ENCODE measurements at places on chromosomes 5 and 9. TPM values are rescaled to one million over a fixed set of nuclear protein-coding genes. Genes with fewer than 3 reads are reported as not detected.

Gene MYORG
- polyA plus RNA-seq = 2.8 TPM

DNA sequence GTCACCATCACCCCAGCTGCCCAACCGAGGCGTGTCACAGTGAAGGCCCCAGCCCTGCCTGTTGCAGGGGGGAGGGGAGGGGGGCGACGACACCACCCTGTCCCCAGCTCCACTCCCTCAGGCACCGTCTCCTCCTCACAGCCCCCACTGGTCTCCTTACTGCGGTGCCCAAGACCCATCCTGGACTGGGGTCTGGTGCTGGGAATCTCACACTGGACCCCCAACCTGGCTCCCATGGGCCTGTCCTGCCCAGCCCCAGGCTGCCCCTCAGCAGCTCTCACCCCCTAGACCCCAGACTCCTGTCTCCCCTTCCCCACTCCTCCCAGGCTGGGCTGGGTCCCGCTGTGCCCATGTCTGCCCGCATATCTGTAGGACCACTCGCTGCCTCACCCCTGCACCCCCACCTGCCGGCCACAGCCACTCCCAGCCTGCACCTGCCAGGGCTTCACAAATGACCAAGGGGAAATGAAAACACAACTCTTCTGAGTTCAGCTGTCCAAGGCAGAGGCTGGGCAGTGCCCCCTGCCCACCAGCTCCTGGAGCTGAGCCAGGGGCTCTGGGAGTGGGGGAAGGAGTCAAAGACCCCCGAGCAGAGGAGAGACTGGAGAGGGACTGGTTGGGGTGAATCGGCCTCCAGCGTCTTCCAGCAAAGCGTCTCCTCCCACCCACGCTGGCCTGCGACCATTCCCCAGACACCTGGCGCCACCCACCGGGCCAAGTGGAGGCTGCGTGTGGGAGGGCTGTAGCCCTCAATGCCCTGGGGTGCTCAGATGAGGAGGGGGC is 32.6 kb upstream of the EGFL7 start:
- no peaks in the 10 kb centered on the region for H3K27me3 ChIP-seq
- H3K27ac ChIP-seq = no peak overlapping the region
- peak; percentile 61 for DNase-seq
- H3K4me1 ChIP-seq = peaks cover 8% of the 10 kb centered on the region
- no peaks in the 10 kb centered on the region for H3K36me3 ChIP-seq
- H3K4me3 ChIP-seq = no peak overlapping the region

GRCh38 chr9:82970359-82970758 is 92.6 kb downstream of the RASEF start:
- no peak overlapping the region for H3K27ac ChIP-seq
- no peak overlapping the region for H3K4me3 ChIP-seq
- no peaks in the 10 kb centered on the region for H3K27me3 ChIP-seq
- no peaks in the 10 kb centered on the region for H3K4me1 ChIP-seq
- no peak for DNase-seq

Gene FAM240B
- 1.3 TPM for polyA plus RNA-seq

Gene SLC24A2
- polyA plus RNA-seq = 0.40 TPM

GRCh38 chr9:114895521-114895991 is 34.8 kb downstream of the TNFSF8 start:
- H3K36me3 ChIP-seq = no peaks in the 10 kb centered on the region
- no peak overlapping the region for H3K27ac ChIP-seq
- H3K4me1 ChIP-seq = no peaks in the 10 kb centered on the region
- no peak for DNase-seq
- no peak overlapping the region for H3K4me3 ChIP-seq

- DNase-seq = peak; percentile 100
- H3K27me3 ChIP-seq = no peaks in the 10 kb centered on the region
- H3K27ac ChIP-seq = peak within 1 kb of the TSS; percentile 97
- peaks cover 12% of the 10 kb centered on the region for H3K4me1 ChIP-seq
These were observed at the start of gene RNF20 for GRCh38 chr9:101533334-101534204. RNF20 (plus strand) TSS chr9:101533853; CDS start chr9:101535424, 1,571 bp downstream.

GRCh38 chr9:135785013-135785575 is 83.1 kb downstream of the KCNT1 start:
- H3K27me3 ChIP-seq = no peaks in the 10 kb centered on the region
- H3K27ac ChIP-seq = no peak overlapping the region
- H3K4me3 ChIP-seq = no peak overlapping the region
- H3K4me1 ChIP-seq = no peaks in the 10 kb centered on the region
- no peak for DNase-seq

GRCh38 chr5:51214746-51215145 is 168.5 kb upstream of the ISL1 start:
- H3K27me3 ChIP-seq = no peaks in the 10 kb centered on the region
- no peak overlapping the region for H3K4me3 ChIP-seq
- no peak overlapping the region for H3K27ac ChIP-seq
- DNase-seq = no peak

Gene PHPT1
- polyA plus RNA-seq = 146 TPM

Gene ECM2
- 26.9 TPM for polyA plus RNA-seq

Gene PDE8B
- 5.8 TPM for polyA plus RNA-seq

- no peak for DNase-seq
- H3K27me3 ChIP-seq = no peaks in the 10 kb centered on the region
- no peak overlapping the region for H3K27ac ChIP-seq
- H3K4me3 ChIP-seq = no peak overlapping the region
- H3K36me3 ChIP-seq = no peaks in the 10 kb centered on the region
- no peaks in the 10 kb centered on the region for H3K4me1 ChIP-seq
These were observed 381.6 kb downstream of the TMEM38B start for GRCh38 chr9:106075960-106076327.

Gene GDF9
- 14.2 TPM for polyA plus RNA-seq

Gene NUTM2G
- polyA plus RNA-seq = 2.7 TPM

DNA sequence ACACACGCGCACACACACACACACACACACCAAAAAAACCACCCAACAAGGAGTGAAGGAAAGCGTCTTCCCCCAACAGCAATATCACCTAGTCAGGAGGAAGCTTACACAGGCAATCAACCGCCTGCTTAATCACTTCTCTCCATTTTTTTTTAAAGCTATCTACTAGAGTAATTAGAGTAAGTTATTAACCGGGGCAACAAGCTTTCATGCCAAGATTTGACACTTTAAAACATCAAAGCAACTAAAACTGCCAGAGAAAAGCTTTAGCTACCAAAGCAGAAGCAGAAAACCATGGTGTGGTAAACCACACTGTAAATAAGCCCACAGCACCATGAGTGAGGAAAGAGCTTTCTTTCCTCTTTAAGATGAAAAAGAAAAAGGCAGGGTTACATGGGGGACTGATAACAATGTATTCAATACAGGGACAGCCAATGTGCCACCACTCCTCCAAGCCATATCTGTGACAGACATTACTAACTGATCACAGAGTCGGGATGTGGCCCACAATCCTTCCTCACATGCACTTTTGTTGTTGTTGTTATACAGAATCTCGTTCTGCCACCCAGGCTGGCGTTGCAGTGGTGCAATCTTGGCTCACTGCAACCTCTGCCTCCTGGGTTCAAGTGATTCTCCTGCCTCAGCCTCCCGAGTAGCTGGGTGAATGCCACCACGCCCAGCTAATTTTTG is 282.1 kb downstream of the CRB2 start:
- H3K4me3 ChIP-seq = no peak overlapping the region
- H3K27ac ChIP-seq = peak overlapping the region; percentile 27
- no peaks in the 10 kb centered on the region for H3K36me3 ChIP-seq
- DNase-seq = peak; percentile 50
- peaks cover 38% of the 10 kb centered on the region for H3K4me1 ChIP-seq

Gene FGD3
- 14.0 TPM for polyA plus RNA-seq

Measured in testis (tissue), 5 donors.